ENCODE measurements at places on chromosomes 6 and 20. TPM values are rescaled to one million over a fixed set of nuclear protein-coding genes. Genes with fewer than 3 reads are reported as not detected.
A peak's percentile ranks its signal among the peaks of the same experiment; 100 is the strongest.

The DLL1 gene
- 6.0 TPM for total RNA-seq

The IL17A gene
- not detected for total RNA-seq

The PTPRT gene
- total RNA-seq = not detected

DNA sequence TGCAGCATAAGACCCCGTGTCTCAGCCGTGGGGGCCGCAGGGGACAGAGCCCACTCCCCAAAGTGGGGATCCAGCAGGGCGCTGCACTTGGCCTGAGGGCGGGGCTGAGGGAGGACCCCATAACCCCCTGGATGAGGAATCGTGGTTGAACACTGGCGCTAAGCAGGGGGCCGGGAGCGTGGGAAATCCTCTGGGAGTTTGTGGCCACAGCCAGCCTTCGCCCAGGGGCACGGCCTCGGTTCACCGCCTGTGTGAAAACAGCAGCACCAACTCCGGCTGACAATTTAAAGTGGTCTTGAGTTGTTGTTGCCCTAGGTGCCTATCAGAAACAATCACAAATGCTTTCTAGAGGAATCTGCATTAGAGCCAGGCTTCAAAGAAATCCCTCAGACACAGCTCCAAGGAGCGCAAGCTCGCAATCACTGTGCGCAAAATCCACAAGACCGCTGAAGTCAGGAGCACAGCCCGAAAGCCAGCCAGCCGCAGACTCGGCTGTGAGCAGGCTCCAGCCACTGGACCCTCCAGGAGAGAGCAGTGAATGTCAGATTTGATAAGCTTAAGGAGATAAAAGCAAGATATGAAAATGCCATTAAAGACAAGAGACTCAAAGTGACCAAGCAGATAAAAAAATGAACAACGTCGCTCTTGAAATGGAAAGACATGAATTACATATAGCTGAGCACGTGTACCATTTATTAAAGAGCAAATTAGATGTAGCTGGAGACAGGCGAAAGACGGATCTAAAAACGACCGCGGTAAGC is 10.9 kb upstream of the RPS6KA2 start:
- H3K27me3 ChIP-seq = peaks cover 9% of the 10 kb centered on the region
- no peaks in the 10 kb centered on the region for H3K4me1 ChIP-seq
- no peak for DNase-seq
- no peaks in the 10 kb centered on the region for H3K36me3 ChIP-seq
- H3K27ac ChIP-seq = no peak overlapping the region

DNA sequence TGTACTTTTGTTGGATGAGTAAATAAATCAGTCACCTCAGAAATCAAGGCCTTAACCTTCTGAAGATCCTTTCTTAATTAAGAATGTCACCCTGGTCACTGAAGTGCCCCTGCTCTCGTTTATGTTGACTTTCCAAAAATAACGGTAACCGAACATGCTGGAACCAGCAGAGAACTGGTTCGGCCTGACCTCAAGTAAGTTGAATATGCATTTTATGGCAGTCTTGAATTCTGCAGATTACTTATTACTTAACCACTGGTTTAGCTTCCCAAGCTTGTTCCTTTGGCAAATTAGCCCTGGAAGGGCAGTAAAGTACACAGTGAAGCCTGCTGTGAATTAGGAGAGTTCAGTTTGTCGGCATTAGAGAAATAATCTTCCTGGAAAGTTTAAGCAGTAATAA is 12.2 kb downstream of the MAPRE1 start:
- peaks cover 30% of the 10 kb centered on the region for H3K36me3 ChIP-seq
- peaks cover 14% of the 10 kb centered on the region for H3K4me1 ChIP-seq
- no peak overlapping the region for H3K4me3 ChIP-seq
- H3K27ac ChIP-seq = no peak overlapping the region

DNA sequence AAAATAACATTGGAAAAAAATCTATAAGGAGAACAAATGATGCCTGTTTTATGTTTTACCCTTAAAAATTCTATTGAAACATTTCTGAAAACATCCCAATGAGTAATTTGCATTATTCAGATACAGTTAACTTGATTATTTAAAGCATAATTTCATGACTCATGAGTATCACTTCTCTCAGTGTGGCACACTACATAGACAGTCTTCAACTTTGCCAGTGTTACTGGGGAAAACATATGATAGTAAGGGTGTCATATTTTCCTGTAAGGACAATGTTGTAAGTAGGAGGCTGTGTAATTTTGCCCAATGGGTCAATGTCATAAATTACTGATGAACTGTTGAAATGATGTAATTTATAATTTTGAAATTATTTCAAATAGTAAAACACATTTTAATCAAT is 125.5 kb downstream of the PHACTR1 start:
- no peak for DNase-seq
- no peaks in the 10 kb centered on the region for H3K4me1 ChIP-seq
- H3K27me3 ChIP-seq = no peaks in the 10 kb centered on the region
- H3K27ac ChIP-seq = no peak overlapping the region

The NOTCH4 gene
- 2.6 TPM for total RNA-seq

DNA sequence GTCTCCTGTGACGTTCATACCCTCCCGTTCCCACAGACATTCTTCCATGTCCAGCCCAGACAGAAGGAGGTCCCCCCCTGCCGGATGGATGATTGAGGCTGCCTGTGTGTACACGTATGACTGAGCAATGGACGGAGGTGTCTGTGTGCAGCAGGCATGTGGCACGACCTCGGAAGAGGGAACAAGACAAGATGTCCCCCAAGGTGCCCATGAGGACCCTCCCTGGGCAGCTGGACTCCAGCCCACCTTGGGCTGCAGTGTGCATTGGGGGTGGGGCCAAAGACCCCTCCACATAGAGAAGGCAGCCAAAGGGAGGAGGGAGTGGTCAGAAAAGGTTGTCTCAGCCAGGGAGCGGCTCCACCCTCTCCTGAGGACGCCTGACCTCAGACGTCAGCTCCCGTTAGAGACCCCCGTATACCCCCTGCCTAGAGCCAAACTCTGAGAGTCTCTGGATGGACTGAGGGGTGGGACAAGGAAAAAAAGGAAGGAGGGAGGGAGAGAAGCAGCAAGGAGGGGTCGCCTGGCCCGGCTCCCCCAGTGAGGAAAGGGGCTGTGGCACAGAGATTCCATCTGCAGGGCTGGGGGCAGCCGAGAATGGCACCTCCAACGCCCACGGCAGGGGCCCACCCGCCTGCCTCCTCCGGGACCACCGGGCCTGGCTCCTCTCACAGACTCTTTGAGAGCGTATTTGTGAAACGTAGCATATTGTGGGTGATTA is 92.9 kb upstream of the BHLHE23 start:
- no peak overlapping the region for H3K27ac ChIP-seq
- no peaks in the 10 kb centered on the region for H3K27me3 ChIP-seq
- H3K36me3 ChIP-seq = no peaks in the 10 kb centered on the region
- DNase-seq = no peak

- no peak for DNase-seq
- H3K4me1 ChIP-seq = peaks cover 23% of the 10 kb centered on the region
- no peaks in the 10 kb centered on the region for H3K27me3 ChIP-seq
- H3K27ac ChIP-seq = no peak overlapping the region
- no peak overlapping the region for H3K4me3 ChIP-seq
These were observed 12.5 kb upstream of the RANBP9 start for GRCh38 chr6:13724182-13724581.

DNA sequence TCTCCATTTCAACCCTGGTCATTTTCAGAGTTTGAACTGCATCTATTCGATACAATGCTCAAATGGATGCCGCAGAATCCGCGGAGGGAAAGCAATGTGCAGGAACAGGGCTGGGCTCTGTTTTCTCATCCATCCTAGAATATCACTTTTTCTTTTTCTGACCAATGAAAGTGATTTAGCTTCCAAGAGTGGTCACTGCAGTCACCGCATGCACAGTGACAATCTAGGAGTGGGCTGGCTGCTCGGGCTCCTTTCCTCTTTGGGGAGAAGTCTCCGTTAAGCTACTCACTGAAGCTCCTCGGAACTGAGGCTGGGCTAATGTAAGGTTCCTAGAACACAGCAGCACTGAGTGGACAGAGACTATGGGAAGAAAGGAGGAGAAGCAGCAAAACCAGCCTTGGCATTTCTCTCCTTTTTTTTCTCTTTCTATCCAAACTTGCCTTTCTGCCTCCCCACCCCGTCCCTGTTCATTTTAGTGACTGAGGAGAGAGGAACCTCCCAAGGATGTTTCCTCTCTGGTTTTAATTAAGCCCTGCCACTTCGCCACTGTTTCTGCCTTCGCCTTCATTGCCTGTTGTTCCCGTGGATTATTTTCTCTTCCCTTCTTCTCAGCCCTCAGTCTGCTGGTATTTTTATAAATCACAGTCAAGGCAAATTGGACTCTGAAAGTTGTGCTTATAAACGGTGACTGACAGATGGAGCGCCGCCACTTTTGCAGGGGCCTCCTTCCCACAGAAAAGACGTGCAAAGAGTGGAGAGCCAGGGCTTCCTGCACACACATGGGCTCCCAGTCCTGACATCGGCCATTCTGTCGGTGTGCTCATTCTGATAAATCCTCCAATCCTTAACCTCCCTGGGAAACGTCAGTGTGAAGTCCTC is 41.1 kb downstream of the RAMACL start:
- no peak overlapping the region for H3K4me3 ChIP-seq
- H3K27ac ChIP-seq = no peak overlapping the region
- H3K4me1 ChIP-seq = peaks cover 16% of the 10 kb centered on the region
- H3K36me3 ChIP-seq = no peaks in the 10 kb centered on the region
- no peaks in the 10 kb centered on the region for H3K27me3 ChIP-seq

The GGTLC1 gene
- not detected for total RNA-seq

GRCh38 chr6:23339268-23339667 is 769.9 kb downstream of the HDGFL1 start:
- no peak overlapping the region for H3K4me3 ChIP-seq
- H3K4me1 ChIP-seq = no peaks in the 10 kb centered on the region
- no peak overlapping the region for H3K27ac ChIP-seq
- DNase-seq = no peak
- no peaks in the 10 kb centered on the region for H3K27me3 ChIP-seq

GRCh38 chr6:70107852-70108629 is 194.8 kb downstream of the COL9A1 start:
- peak; percentile 55 for DNase-seq
- H3K36me3 ChIP-seq = no peaks in the 10 kb centered on the region
- H3K4me1 ChIP-seq = no peaks in the 10 kb centered on the region
- H3K27ac ChIP-seq = no peak overlapping the region
- no peak overlapping the region for H3K4me3 ChIP-seq

The GPSM3 gene
- total RNA-seq = 216 TPM

GRCh38 chr20:15916623-15917022 is 656.6 kb downstream of the KIF16B start:
- H3K27ac ChIP-seq = no peak overlapping the region
- no peaks in the 10 kb centered on the region for H3K4me1 ChIP-seq
- H3K36me3 ChIP-seq = no peaks in the 10 kb centered on the region
- no peak for DNase-seq
- H3K4me3 ChIP-seq = no peak overlapping the region
- H3K27me3 ChIP-seq = no peaks in the 10 kb centered on the region

The TFAP2B gene
- not detected for total RNA-seq

The VSX1 gene
- not detected for total RNA-seq

DNA sequence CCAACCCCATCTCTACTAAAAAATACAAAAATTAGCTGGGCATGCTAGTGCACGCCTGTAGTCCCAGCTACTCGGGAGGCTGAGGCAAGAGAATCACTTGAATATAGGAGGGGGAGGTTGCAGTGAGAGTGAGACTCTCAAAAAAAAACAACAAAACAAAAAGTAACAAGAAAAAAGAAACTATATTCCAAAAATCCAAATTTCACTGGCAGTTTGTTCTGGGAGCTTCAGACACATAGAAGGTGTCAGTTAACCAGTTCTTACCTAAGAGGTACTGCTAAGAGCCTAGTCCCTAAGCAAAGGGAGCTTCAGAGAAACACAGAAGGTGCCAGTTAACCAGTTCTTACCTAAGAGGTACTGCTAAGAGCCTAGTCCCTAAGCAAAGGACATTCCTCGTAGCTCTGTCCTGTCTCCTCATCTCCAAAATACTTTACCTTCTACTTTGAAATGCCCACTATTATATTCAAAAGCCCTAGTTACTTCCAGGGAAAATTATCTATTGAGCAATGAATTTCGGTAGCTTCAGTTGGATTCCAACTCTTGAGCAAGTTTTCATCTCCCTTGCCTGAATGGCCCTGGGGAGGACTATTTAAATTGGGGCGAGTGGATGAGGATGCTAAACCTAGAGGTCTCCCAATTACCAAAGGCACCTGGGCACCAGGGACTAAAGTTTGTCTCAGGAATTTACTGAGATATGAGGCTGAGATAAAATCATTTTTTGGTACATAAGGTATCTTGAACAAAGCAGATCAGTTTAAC is 41.0 kb downstream of the HFE start:
- no peak overlapping the region for H3K4me3 ChIP-seq
- no peak overlapping the region for H3K27ac ChIP-seq
- H3K36me3 ChIP-seq = peaks cover 12% of the 10 kb centered on the region
- H3K4me1 ChIP-seq = peaks cover 19% of the 10 kb centered on the region
- DNase-seq = no peak

GRCh38 chr20:35271073-35271882 is 6.6 kb downstream of the MMP24OS start:
- H3K27ac ChIP-seq = no peak overlapping the region
- H3K4me1 ChIP-seq = peaks cover 13% of the 10 kb centered on the region
- H3K27me3 ChIP-seq = no peaks in the 10 kb centered on the region
- H3K4me3 ChIP-seq = no peak overlapping the region

GRCh38 chr6:108922499-108922898 is 74.3 kb downstream of the ARMC2 start:
- no peak overlapping the region for H3K27ac ChIP-seq
- no peaks in the 10 kb centered on the region for H3K36me3 ChIP-seq
- H3K4me1 ChIP-seq = peaks cover 33% of the 10 kb centered on the region
- no peak overlapping the region for H3K4me3 ChIP-seq
- H3K27me3 ChIP-seq = no peaks in the 10 kb centered on the region

The SNAP25 gene
- not detected for total RNA-seq

DNA sequence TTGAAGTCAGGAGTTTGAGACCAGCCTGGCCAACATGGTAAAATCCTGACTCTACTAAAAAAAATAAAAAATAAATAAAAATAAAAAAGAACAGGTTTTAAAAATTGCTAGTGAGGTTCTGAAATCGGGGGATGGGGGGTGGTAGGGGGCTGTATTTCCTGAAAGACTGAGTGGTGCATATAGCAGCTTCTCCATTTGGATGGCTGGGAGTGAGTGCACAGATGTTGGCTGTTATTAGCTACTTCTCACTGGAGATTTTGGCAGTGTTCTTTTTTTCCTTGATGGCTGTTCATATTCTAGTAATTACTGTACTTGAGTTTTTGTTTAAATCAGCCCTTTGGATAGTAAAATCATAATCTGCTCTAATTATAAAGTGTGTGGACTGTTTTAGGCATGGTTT is 79.8 kb downstream of the RTN4IP1 start:
- H3K4me1 ChIP-seq = peaks cover 7% of the 10 kb centered on the region
- DNase-seq = no peak
- H3K4me3 ChIP-seq = no peak overlapping the region
- no peaks in the 10 kb centered on the region for H3K27me3 ChIP-seq
- H3K36me3 ChIP-seq = peaks cover 70% of the 10 kb centered on the region

DNA sequence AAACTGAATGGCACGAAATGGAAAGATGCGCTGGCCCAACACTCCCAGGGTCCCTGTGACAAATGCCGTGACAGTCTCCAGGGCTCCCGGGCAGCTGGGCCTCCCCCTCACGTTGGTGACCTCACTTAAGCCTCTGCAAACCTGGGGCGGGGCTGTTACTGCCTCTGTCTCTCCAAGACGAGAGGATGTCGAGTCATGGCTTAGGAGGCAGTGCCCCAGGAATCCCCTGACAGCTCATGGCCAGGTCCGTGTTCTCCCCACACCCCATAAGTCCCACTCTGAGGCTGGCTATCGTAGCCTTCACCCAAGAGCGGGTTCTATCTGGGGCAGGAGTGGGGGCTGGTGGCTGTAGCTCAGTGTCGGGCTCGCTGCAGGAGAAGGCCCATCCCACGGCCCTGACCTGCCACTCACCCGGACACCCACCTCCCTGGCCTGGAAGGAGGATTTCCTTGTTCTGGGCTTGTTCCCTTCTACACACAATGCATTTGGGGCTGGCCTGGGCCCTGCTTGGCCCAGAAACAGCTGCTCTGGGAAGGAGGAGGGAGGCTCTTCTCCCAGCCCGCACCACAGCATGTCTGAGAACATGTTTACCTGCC is 5.6 kb upstream of the RPS21 start:
- H3K4me3 ChIP-seq = no peak overlapping the region
- no peak for DNase-seq
- H3K36me3 ChIP-seq = no peaks in the 10 kb centered on the region
- H3K4me1 ChIP-seq = peaks cover 14% of the 10 kb centered on the region

Data from natural killer cell (primary cell).